ENCODE measurements at places on chromosomes 7 and 10. TPM values are rescaled to one million over a fixed set of nuclear protein-coding genes. Genes with fewer than 3 reads are reported as not detected.

The SPDYE8 gene
- 0.27 TPM for polyA plus RNA-seq

- DNase-seq: no peak
Observed at GRCh38 chr7:132381742-132382472, 194.4 kb downstream of the PLXNA4 start.

The STEAP1B gene
- 1.5 TPM for polyA plus RNA-seq

The TAC1 gene
- polyA plus RNA-seq: 12.9 TPM
